ENCODE measurements at places on chromosomes 16 and 17.
A peak's percentile ranks its signal among the peaks of the same experiment; 100 is the strongest.

- DNase-seq, result peak; percentile 46
These were observed 28.7 kb downstream of the CCR7 start for GRCh38 chr17:40536295-40537171.

- DNase-seq, result no peak
These were observed 77.9 kb upstream of the LGALS9 start for GRCh38 chr17:27553019-27553511.

GRCh38 chr16:78815713-78816112 lies 716.3 kb downstream of the WWOX start:
- DNase-seq, result no peak

GRCh38 chr17:77619326-77619725 lies 339.2 kb upstream of the TNRC6C start:
- DNase-seq, result no peak
